ENCODE measurements at places on chromosomes 2 and 18. TPM values are rescaled to one million over a fixed set of nuclear protein-coding genes. Genes with fewer than 3 reads are reported as not detected.

DNA sequence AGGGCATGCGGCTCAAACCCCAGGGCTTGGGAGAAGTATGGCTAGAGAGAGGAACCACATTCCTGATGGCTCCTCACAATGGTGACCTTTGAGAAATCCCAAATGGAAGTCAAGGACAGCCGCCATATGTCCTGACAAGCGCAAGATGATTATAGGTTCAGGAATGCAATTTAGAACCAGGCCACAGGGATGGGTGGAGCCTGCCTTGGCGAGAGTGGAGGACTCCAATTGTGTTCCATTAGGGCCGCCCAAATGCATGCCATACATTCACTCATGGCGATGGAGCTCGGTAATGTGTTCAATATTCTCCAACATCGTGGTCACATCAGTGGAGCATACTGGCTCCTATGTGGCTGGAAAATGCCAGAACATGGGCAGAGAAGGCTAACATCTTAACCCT, 662.9 kb upstream of the ID2 start:
- DNase-seq = no peak
- H3K27ac ChIP-seq = no peak overlapping the region
- H3K4me3 ChIP-seq = no peak overlapping the region
- no peaks in the 10 kb centered on the region for H3K36me3 ChIP-seq
- H3K27me3 ChIP-seq = no peaks in the 10 kb centered on the region

GRCh38 chr2:55403256-55403998, 16.2 kb downstream of the CCDC88A start:
- no peak overlapping the region for H3K4me3 ChIP-seq
- H3K36me3 ChIP-seq = no peaks in the 10 kb centered on the region

- H3K27me3 ChIP-seq = no peaks in the 10 kb centered on the region
- no peak overlapping the region for H3K27ac ChIP-seq
- no peak overlapping the region for H3K4me3 ChIP-seq
- H3K36me3 ChIP-seq = no peaks in the 10 kb centered on the region
These were observed 3.1 kb downstream of the RPRD1A start for GRCh38 chr18:36064027-36064808.

DNA sequence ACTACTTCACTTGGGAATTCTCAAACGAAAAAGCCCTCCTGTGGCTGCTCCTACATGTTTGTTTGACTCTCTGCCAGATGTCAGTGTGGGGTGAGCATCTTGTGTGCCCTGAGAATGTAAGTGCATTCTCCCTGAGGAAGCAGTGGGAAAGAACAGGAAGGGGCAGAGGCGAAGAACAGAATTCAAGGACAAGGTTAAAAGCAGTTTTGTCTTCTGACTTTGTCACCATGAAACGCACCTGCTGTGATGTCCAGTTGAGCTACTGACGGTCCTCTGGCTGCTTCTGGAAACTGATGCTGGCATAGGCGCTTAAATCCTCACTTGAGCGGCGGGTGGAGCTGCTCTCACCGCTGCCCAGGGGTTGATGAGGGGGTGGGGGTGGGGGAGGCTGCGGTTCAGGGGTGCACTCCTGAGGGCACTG, 4.9 kb downstream of the IRS1 start:
- DNase-seq = no peak
- H3K36me3 ChIP-seq = no peaks in the 10 kb centered on the region
- peak overlapping the region; percentile 11 for H3K27ac ChIP-seq

ICA1L gene
- total RNA-seq = 5.8 TPM

HOXD10 gene
- not detected for total RNA-seq

ATP8B1 gene
- 115 TPM for total RNA-seq

CASP10 gene
- total RNA-seq = 52.8 TPM

- H3K4me1 ChIP-seq = no peaks in the 10 kb centered on the region
- H3K4me3 ChIP-seq = no peak overlapping the region
- no peaks in the 10 kb centered on the region for H3K36me3 ChIP-seq
These were observed 208.1 kb upstream of the RND3 start for GRCh38 chr2:150695451-150696135.

SOX11 gene
- total RNA-seq = not detected

DNA sequence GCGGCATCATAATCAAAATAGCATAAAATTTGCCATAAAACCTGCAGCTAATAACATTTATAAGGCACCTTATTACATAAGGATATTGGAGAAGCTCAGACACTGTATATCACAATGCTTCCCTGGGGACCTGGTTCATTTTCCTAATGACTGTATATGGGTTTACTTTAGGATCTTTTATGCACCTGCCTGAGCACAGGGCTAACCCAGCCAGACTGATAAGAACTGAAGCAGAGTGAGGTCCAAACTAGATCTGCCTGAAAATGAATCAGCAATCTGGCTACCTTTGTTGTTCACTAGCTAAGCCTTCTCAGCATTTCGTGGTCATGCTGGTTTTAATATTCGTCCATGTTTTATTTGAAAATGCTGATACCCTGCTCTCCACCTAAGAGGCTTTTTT, 1922.3 kb upstream of the CELF4 start:
- H3K4me3 ChIP-seq = no peak overlapping the region
- no peak overlapping the region for H3K27ac ChIP-seq
- no peaks in the 10 kb centered on the region for H3K27me3 ChIP-seq
- H3K4me1 ChIP-seq = no peaks in the 10 kb centered on the region
- DNase-seq = no peak

FN1 gene
- total RNA-seq = 152 TPM

DNA sequence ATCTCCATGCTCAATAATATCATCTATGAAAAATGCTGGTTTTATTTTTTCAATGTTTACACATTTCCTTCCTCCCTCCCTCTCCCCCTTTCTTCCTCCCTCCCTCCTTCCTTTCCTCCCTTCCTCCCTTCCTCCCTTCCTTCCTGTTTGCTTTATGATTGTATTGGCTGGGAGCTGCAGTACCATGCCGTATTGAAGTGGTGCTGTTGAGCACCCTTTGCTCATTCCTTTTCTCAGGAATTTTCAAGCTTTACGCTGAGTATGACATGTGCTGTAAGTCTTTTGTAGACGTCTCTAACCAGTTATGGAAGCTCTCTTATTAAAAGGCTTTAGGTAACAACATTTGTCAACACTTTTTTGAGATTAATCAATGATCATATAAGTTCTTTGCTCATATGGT, 100.4 kb downstream of the SNTG2 start:
- no peak overlapping the region for H3K27ac ChIP-seq
- DNase-seq = no peak
- H3K27me3 ChIP-seq = no peaks in the 10 kb centered on the region
- H3K4me1 ChIP-seq = no peaks in the 10 kb centered on the region
- no peak overlapping the region for H3K4me3 ChIP-seq
- H3K36me3 ChIP-seq = no peaks in the 10 kb centered on the region

ANKRD44 gene
- total RNA-seq = 33.0 TPM

GPC1 gene
- 5.4 TPM for total RNA-seq

NPHP1 gene
- not detected for total RNA-seq

CPO gene
- not detected for total RNA-seq

GDF7 gene
- total RNA-seq = 0.40 TPM

GRCh38 chr2:34105006-34105767, 506.1 kb upstream of the FAM98A start:
- no peak overlapping the region for H3K27ac ChIP-seq
- no peaks in the 10 kb centered on the region for H3K36me3 ChIP-seq
- no peak for DNase-seq
- no peaks in the 10 kb centered on the region for H3K27me3 ChIP-seq
- H3K4me1 ChIP-seq = no peaks in the 10 kb centered on the region

GRCh38 chr2:126802316-126802715, 96.4 kb upstream of the TEX51 start:
- DNase-seq = peak; percentile 31
- H3K4me1 ChIP-seq = no peaks in the 10 kb centered on the region
- no peaks in the 10 kb centered on the region for H3K27me3 ChIP-seq

DNA sequence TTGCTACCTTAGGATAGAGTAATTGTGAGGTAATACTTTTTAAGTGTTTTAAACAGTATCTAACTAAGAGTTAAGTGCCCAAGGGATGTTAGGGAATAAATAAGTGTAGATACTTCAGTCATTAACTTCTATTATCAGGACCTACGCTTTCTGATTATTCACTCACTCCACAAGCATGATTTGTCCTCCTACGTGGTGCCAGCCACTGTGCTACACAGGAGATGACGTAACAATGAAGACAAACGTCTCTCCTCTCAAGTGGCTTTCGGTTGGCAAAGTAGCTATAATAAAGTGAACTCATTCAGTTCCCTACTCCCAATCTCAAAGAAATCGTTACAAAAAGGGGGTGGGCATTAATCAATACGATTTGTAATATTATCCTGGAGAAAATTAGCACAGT, 100.9 kb upstream of the SETBP1 start:
- H3K4me1 ChIP-seq = no peaks in the 10 kb centered on the region
- no peaks in the 10 kb centered on the region for H3K36me3 ChIP-seq
- no peaks in the 10 kb centered on the region for H3K27me3 ChIP-seq
- no peak for DNase-seq
- H3K27ac ChIP-seq = no peak overlapping the region
- no peak overlapping the region for H3K4me3 ChIP-seq

PLA2R1 gene
- 32.8 TPM for total RNA-seq

UGT1A4 gene
- total RNA-seq = 7.5 TPM

GRCh38 chr2:9821805-9822445, 21.3 kb upstream of the TAF1B start:
- H3K36me3 ChIP-seq = no peaks in the 10 kb centered on the region
- no peak for DNase-seq
- H3K27me3 ChIP-seq = no peaks in the 10 kb centered on the region
- H3K4me3 ChIP-seq = no peak overlapping the region
- H3K27ac ChIP-seq = no peak overlapping the region
- no peaks in the 10 kb centered on the region for H3K4me1 ChIP-seq

- no peak overlapping the region for H3K27ac ChIP-seq
- H3K4me1 ChIP-seq = no peaks in the 10 kb centered on the region
These were observed 103.5 kb downstream of the DNER start for GRCh38 chr2:229610872-229611271.

DNA sequence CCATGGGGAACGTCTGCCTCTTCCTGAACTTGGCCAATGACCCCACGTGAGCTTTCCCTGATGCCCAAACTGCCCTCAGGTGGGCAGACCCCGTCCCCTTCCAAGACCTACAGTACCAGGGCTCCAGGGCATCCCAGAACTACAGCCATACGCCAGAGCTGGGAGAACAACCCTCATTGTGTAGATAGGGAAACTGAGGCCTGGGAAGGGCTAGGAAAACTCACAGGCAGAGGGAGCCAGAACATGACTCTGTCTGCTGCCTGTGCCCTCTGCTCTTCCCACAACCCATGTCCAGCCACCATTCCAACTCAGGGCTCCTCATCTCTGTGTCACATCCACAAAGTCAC, 16.8 kb upstream of the ANKRD53 start:
- peaks cover 7% of the 10 kb centered on the region for H3K4me1 ChIP-seq
- no peaks in the 10 kb centered on the region for H3K36me3 ChIP-seq
- no peak overlapping the region for H3K27ac ChIP-seq
- no peak for DNase-seq
- H3K4me3 ChIP-seq = no peak overlapping the region

- H3K4me1 ChIP-seq = no peaks in the 10 kb centered on the region
- no peaks in the 10 kb centered on the region for H3K36me3 ChIP-seq
- H3K27me3 ChIP-seq = no peaks in the 10 kb centered on the region
- no peak overlapping the region for H3K27ac ChIP-seq
- DNase-seq = no peak
These were observed 18.0 kb downstream of the KCNE4 start for GRCh38 chr2:223069988-223070387.

GRCh38 chr2:193518041-193518817, 1323.5 kb upstream of the TMEFF2 start:
- H3K27ac ChIP-seq = no peak overlapping the region
- no peaks in the 10 kb centered on the region for H3K4me1 ChIP-seq
- no peaks in the 10 kb centered on the region for H3K36me3 ChIP-seq

DNA sequence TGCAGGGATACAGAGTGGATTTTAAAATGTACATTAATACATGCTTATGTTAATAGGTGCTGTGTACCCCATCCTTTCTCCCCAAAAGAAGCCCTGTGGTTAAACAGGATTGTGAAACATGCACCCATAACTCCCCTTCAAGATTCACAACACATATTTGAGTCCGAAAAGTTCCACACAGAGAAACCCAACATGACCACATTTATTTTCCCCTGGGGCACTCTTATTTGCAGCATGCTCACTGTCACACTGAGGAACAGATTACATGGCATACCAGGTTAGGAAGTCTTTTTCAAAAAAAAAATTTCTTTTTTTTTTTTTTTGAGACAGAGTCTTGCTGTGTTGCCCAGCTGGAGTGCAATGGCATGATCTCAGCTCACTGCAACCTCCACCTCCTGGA, 67.7 kb upstream of the COL5A2 start:
- H3K4me1 ChIP-seq = no peaks in the 10 kb centered on the region
- no peak for DNase-seq
- no peak overlapping the region for H3K4me3 ChIP-seq
- no peaks in the 10 kb centered on the region for H3K36me3 ChIP-seq

GRCh38 chr2:27942612-27943547, 52.4 kb downstream of the BABAM2 start:
- DNase-seq = no peak
- H3K4me1 ChIP-seq = peaks cover 7% of the 10 kb centered on the region
- H3K36me3 ChIP-seq = no peaks in the 10 kb centered on the region
- H3K4me3 ChIP-seq = no peak overlapping the region
- H3K27me3 ChIP-seq = no peaks in the 10 kb centered on the region

- no peak overlapping the region for H3K4me3 ChIP-seq
- peaks cover 18% of the 10 kb centered on the region for H3K36me3 ChIP-seq
- no peak for DNase-seq
These were observed 40.0 kb upstream of the MCM6 start for GRCh38 chr2:135916207-135916606.

DNA sequence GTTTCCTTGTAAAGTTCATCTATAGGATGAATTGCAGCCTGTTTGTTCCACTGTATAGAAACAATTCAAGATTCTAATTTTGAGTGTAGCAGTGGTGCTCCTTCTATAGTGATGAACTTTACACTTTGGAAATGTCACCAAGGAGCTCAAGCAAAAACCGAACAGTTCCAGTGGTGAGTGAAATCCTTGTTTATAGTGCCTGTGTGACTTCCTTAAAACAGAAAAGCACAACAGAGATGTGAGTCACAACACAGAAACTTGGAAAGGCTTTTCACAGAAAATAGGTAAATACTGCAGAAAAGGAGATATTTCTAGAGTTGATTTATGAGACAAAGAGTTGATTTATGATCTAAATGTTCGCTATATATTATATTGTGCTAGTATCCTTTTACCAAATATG, 482.0 kb downstream of the PTPRM start:
- no peaks in the 10 kb centered on the region for H3K4me1 ChIP-seq
- H3K27ac ChIP-seq = no peak overlapping the region
- DNase-seq = no peak
- no peaks in the 10 kb centered on the region for H3K27me3 ChIP-seq
- no peaks in the 10 kb centered on the region for H3K36me3 ChIP-seq

LANCL1 gene
- total RNA-seq = 13.2 TPM

TM4SF20 gene
- total RNA-seq = 4.1 TPM

COLEC12 gene
- total RNA-seq = 0.88 TPM

ALKAL2 gene
- total RNA-seq = 1.6 TPM

- H3K27ac ChIP-seq = no peak overlapping the region
- no peak for DNase-seq
- no peaks in the 10 kb centered on the region for H3K4me1 ChIP-seq
- H3K4me3 ChIP-seq = no peak overlapping the region
These were observed 421.6 kb upstream of the ID2 start for GRCh38 chr2:8260213-8260612.

GRCh38 chr2:75315436-75315835, 116.1 kb upstream of the TACR1 start:
- DNase-seq = no peak
- no peaks in the 10 kb centered on the region for H3K36me3 ChIP-seq
- no peak overlapping the region for H3K4me3 ChIP-seq
